ENCODE measurements at places on chromosomes 2 and 18.

GRCh38 chr2:105432749-105433148 is 33.9 kb upstream of the FHL2 start:
- no peak for DNase-seq

DNA sequence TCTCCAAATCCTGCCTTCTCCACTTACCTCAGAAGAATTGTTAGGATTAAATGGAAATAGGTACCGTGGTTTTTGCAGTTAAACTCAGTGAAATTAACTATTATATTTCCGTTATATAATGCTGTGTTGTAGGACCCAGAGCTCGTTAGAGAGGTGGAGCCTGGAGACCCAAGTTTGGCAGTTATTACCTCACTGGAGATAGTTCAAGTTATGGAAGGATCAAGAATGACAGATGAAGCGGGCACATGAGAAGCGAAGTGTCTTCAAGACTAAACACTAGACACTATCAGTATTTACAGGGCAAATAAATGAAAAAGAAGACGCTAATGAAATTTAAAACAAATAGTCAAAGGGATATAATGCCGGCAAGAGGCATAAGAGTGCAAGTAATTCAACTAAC is 866 bp downstream of the CWC22 start:
- peak; percentile 12 for DNase-seq

GRCh38 chr2:26018184-26019055 is 15.5 kb upstream of the RAB10 start:
- DNase-seq, result no peak

DNA sequence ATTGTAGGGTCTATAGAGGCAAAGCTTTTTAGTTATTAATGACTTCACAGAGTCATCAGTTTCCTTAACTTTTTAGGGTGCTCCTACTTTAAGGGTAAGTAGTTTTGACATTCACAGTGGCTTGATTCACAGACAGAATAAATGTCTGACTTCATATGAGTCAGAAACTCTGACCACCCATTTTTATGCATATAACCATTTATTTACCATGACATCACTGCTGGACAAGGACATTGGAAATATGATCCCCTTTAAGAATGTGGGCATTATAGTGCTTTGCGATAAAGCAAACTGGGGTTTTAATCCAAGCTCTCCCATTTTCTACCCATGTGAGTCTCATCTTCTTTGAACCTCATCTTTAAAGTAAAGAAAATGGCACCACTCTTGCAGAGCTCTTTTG is 162.0 kb upstream of the MC4R start:
- no peak for DNase-seq

GRCh38 chr2:170237572-170238120 is 59.7 kb downstream of the MYO3B start:
- no peak for DNase-seq

DNA sequence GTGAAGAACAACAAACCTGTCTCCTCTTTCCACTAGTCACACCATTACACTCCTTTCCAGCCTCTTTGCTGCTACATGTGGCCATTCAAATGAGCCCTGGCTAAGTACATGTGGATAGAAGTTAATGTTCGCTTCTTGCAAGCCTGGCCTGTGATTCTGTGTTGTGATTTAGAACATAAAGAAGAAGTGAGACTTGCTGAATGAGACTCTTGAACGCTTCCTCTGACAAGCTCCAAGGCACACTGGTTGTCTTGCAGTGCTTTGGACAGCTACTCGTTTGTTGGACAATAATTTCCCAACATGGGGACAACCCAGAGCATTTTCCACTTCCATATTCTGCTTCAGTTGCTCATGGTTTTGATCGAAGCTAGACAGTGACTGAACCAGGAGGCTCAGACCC is 57.3 kb downstream of the CCDC74A start:
- peak; percentile 87 for DNase-seq

GRCh38 chr18:49052891-49053644 is 102.3 kb upstream of the SMAD7 start:
- peak; percentile 18 for DNase-seq

DNA sequence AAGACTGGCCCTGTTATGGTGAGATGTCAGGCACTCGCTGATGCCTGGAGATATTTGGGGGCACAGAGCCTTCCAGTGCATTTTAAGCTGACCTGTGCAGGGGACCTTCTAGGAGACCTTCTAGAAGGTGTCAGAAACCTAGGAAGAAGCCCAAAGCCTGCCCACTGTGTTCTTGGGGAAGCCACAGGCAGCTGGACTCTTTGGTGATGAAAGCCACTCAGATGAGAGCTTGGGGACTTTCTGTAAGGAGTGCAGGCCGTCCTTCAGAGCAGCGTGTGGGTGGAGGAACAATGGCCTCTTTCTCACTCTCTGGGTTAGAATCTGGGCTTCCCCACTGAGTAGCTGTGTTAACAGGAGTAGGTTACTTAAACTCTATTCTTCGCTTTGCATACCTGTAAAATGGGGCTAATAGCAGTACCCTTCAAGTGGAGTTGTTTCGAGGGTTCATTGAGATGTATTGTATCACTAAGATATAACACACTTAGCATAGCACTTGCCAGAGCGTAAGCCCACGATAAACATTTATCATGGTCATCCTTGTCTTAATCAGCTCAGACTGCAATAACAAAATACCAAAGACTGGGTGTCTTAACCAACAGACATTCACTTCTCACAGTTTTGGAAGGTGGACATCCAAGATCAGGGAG is 322.3 kb upstream of the EPAS1 start:
- DNase-seq, result peak; percentile 66

DNA sequence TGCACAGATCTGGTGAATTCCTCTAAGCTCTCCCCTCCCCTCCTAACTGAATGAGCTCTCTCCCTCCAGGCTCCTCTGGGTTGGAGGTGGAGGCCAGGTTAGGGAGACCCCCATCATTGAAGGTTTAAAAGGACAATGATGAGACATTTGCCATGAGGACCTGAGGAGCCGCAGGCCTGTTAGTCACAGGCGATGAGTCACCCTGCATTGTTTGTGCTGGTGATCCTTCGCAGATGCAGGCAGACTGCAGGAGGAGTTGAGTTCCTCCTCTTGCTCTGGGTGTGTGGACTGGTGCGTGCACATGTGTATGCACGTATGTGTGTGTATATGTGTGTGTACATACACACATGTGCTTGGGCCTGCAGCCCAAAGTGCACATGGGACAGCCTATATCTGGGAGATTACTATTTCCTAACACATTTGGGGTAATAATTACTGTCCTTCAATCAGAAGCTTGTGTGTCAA is 42.0 kb downstream of the MCFD2 start:
- DNase-seq, result no peak

DNA sequence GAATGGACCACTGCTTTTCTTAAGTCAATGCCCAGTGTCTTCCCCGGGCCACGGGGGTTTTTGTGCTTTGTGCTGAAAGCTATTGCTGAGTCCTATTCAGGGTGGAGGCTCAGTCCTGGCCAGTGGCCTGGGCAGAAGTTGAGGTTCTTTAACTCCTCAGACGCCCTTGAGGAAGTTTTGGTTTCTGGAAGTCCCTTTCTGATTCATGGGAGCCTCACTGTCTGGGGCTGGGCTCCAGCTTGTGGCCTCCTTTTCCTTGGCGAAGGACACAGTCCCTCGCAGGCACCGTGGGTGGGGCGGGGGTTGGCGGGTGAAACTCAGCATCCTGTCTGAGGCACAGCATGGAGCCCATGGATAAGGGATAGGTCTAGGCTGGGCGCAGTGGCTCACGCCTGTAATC is 465.2 kb upstream of the HS6ST1 start:
- DNase-seq, result no peak

GRCh38 chr18:79011300-79011870 is 31.8 kb downstream of the SALL3 start:
- DNase-seq, result no peak

DNA sequence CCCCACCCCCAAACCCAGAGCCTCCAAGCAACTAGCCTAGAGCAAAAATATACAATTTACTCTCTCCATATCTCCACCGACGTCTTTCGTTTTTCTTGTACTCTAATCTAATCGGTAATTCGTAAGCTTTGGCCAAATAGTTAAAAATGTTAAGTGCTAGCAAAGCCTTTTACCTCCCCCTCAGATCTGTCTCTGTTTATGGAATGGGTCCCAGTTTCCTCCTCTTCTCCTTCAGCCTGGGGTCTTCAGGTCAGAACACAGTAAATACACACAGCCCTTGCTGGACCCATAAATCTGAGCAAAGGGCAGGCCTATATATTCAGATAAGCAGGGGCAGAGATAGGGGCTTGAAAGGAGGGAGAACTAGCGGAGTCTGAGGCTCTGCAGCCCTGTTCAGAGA is 267.4 kb downstream of the MEIS1 start:
- no peak for DNase-seq

GRCh38 chr2:10042301-10043161 is 819 bp upstream of the KLF11 start:
- DNase-seq, result no peak

DNA sequence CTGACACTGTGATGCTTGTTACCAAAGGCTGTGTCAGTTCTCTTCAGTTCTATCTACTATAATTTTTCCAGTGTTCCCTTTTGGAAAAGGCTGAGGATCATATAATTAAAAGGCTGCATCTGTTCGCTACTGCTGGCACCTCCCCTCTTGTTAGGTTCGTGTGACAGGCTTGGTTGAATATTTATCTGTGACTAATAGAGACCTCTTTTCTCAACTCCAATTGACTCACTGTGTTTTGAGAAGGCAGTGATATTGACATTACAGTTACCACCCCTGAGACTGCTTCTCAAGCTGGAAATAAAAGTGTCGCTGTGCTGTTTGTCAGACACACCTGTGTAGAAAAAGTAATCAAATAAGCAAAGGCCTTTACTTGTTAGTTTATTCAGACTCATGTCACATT is 205.5 kb upstream of the KCNH7 start:
- DNase-seq, result no peak

GRCh38 chr2:108986916-108987510 is 2.0 kb downstream of the EDAR start:
- no peak for DNase-seq

DNA sequence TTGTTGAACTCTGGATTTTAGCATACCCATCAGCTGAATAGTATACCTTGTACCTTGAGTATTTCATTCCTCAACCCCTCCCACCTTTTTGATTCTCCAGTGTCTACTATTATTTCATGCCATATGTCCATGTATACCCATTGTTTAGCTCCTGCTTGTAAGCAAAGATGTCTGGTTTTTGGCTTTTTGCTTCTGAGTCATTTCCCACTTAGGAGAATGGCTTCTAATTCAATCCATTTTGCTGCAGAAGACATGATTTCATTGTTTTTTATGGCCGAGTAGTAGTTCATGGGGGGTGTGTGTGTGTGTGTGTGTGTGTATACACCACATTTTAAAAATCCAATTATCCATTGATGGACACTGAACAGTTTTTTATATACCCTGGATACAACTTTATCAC is 24.3 kb upstream of the MOCOS start:
- no peak for DNase-seq

DNA sequence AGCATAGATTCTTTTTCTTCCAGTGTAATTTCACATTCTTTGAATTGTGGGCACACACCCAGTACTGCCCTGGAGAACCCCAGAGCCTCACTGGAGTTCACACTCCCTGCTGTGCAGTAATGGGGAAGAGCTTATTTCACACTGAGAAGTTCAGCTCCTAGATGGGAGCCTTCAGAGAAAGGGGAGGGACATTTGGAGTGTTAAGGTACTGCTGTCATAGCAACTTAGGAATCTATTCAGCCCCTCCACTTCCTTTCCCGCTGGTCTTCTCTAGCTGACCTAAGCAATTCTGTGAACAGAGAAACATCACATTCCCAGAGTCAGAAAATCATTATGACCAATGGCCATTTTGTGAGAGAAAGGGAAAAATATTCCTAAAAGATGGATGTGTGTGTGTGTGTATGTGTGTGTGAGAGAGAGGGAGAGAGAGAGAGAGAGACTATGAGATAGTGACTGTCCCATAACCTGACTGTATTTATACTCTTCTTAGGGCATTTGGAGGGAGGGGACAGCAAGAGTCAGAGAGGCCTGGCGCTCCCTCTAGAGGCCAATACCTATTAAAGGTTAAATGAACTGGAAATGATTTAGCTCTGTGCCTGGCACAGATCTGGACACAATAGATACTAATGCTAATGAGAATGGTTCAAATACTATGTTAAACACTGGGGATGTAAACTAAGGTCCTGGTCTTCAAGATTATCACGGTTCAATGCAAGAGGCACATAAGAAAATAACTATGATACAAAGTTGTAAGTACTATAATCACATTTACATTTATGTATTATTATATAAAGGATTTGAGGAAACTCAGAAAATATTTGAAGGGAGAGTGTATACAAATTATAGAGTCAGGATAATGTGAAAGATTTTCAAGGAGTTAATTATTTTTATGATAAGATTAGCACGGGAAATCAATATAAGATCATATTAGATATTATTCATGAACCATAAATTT is 41.5 kb upstream of the RPE start:
- peak; percentile 62 for DNase-seq

DNA sequence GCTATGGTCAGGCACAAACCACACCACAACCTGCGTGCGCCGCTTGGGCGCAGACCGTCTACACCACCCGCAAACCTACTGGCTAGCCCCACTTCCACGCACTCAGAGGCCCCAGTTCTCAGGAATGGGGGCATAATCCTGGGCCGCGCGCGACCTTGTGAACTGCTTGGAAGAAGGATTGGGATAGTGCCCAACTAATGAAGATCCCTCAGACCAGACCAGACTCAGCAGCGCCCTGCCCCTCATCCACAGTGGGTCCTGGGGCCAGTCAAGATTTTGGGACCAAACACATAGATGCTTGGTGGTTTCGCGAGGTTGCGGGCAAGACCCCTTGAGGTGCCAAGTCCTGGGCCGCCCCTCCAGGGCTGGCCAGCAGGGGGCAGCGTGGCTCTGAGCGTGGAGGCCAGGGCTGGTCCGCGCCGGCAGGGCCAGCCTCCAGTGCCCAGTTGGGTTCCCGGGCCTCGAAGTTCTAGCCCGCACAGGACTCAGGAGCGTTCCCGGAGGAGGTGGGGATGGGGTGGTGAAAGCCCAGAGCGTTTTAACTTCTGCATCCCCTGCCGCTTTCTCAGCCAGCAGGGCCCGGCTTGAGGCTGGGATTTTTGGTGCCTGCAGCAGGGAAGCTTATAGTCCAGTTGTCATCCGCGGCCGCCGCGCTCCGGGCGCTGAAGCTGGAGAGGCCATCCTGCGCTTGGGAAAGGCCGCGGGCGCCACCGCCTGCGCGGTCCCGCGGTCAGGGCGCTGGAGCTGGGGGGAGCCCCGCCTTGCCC is 8.3 kb downstream of the OSR1 start:
- DNase-seq, result peak; percentile 48

- DNase-seq, result no peak
These were observed 223.1 kb downstream of the C1D start for GRCh38 chr2:67839668-67840067.
